Fibroblast of upper back skin (primary cell): ENCODE measurements at places on chromosomes 4 and X.

- no peak for DNase-seq
Observed at GRCh38 chr4:189355590-189355989, 585.1 kb upstream of the FRG1 start.

DNA sequence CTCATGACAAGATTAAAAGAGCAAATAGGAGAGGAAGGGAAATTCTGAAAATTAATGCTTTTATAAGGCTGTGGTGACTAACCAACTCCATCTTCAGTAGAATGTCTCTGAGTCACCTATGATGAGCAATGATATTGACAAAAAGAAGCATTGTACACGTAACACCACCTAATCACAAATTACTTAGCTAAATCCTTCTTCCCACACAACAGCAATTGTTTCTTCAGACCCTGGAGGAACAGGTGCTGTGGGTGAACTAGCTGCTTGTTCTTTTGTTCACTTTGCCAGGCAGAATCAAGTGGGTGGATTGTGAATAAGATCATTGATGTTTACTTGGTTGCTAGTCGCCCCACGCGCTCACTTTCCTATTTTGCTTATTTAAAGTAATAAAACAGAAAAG lies 315.5 kb downstream of the CAMK2D start:
- DNase-seq: peak; percentile 68

DNA sequence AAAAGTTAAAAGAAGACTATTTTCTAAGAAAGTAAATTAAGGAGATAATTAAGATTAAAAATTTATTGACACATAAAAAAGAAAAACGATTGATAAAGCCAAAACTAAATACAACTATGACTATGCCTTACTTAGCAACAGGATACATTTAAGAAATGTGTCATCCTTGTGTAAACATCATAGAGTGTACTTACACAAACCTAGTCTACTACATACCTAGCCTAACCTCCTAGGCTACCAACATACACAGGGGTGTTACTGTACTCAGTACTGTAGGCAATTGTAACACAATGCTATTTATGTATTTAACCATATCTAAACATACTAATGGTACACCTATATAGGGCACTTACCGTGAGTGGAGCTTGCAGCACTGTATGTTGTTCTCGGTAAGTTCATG lies 108.3 kb downstream of the ANXA10 start:
- DNase-seq: no peak

- no peak for DNase-seq
Observed at GRCh38 chr4:17535242-17535641, 20.3 kb downstream of the CLRN2 start.

GRCh38 chrX:15430584-15430983 lies 46.4 kb upstream of the VEGFD start:
- DNase-seq: peak; percentile 45

DNA sequence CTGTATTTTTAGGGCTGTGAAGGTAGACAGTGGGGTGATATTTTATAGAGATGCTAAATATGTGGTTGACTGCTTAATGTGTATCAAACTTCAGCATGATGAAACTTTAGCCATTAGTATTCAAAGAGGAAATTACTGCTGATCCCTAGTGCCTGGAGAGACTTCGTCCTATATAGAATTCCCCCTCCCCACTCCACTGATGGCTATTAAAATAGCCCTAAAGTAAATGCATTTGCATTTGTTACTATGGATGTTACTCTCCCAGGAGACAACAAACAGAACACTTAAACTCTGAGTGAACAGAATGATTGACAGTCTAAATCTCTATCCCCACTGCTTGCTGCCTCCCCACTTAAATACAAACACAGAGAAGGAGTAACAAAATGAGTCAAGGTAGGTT lies 39.1 kb downstream of the ADGRL3 start:
- DNase-seq: no peak

DNA sequence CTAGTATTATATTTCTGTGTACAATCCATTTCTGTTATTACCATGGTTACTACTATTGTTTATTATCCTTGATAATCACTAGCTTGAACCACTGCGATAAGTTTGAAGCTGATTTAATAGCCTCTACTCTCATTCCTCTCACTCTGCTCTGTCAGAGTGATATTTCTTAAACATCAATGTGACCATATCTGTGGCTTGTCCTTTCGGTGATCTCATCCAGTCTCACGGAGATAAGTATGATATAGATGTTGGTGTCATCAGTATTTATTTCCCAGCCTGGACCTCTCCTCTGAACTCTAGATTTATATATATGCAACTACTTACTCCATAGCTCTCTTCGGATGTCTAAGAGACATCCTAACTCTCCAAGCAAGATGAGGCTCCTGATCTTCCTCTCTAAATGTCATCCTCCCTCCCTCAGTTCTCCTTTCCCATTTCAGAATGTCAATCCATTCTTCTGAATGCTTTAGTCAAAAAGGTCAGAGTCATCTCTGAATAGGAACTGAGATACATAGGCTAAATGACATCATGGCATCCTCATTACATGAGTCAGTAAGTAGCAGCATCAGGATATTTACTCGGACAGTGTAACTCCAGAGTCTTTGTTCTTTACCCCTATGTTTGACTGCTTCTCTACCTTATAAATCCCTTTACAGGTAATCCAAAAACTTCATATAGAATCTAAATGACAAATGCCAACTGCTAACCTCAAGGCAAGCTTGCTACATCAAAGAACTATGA lies 129.5 kb downstream of the PACRGL start:
- peak; percentile 20 for DNase-seq

DNA sequence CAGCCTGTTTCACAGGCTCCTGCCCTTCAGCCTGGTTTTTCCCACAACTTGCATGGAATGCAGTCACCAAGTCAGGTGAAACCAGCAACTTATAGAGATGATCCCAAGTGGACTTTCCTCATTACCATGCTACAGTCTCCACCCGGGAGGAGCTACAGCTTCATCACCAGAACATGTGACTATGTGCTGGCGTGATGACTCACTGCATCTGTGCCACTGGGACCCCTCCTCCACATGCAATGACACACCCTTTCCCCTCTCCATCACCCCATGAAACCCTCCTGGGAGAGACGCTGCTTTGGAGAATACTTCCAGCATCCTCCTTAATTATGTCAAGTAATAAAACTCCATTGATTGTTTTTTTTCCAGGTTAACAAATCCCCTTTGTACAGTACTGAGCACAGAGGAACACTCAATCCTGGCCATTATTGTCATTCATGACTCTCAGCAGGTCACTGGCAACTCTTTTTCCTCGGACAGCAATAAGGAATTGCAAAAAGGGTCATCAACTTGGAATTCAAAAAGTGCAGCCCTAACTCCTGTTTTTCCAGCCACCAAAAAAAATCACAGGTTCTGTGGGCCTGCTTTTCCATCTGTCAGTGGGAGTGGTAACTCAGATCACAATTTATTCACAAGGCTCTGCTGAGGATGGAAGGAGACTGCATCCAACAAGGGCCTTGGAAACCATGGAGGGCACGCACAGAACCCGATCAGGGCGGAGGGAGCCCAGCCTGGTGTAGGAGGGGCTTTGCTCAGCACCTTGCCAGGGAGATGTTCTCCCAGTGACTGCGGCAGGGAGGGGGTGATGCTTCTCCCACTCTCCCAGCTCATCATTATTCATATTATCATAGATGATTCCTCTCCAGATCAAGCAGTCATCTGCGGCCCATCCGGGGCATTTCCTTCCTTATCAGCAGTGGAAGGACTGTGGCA lies 17.4 kb downstream of the QDPR start:
- DNase-seq: peak; percentile 70

GRCh38 chrX:100048156-100048555 lies 361.9 kb downstream of the PCDH19 start:
- DNase-seq: no peak

GRCh38 chrX:123588723-123589122 lies 144.1 kb downstream of the THOC2 start:
- no peak for DNase-seq

DNA sequence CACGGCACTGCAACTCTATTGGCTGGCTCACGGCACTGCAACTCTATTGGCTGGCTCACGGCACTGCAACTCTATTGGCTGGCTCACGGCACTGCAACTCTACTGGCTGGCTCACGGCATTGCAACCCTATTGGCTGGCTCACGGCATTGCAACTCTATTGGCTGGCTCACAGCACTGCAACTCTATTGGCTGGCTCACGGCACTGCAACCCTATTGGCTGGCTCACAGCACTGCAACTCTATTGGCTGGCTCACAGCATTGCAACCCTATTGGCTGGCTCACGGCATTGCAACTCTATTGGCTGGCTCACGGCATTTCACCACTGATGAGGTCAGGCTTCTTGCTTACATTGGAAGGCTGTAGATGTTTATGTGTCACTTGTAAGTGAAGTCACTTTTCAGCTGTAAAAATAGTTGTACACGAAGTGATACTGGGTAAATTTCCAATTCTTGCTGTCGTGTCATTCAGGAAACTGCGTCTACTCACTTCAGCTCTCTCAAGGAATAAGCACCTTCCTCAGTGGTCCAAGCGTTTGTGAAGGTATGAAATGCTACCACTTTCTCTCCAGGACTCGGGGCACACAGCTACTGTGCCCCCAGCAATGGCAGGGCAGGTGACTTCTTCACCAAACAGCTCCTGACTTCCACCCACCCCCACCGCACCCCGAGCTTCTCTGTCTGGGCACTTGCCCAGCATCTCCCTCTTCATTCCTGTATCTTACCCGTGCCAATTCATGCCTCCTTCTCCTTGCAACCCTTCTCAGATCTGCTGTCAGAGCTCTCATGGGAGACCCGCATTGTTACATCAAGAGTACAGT lies 141.3 kb downstream of the AFAP1 start:
- no peak for DNase-seq

DNA sequence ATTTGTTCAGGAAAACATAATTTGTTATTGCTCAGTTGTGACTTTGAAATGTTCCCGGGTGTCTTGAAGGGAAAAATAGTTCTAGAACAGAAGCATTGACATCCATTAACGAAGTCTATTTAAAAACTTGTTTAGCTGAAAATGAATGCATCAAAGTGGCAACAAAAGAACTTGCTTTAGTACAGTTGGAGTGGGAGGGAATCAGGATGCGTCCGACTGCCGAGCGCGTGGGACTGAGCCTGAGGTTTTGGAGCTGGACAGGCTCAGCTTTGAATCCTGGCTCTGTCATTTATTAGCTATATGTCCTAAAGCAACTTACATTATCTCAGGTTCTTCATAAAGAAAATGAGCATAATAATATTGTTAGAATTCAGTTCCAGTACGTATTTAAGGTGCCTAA lies 9.0 kb upstream of the ERVMER34-1 start:
- DNase-seq: no peak

DNA sequence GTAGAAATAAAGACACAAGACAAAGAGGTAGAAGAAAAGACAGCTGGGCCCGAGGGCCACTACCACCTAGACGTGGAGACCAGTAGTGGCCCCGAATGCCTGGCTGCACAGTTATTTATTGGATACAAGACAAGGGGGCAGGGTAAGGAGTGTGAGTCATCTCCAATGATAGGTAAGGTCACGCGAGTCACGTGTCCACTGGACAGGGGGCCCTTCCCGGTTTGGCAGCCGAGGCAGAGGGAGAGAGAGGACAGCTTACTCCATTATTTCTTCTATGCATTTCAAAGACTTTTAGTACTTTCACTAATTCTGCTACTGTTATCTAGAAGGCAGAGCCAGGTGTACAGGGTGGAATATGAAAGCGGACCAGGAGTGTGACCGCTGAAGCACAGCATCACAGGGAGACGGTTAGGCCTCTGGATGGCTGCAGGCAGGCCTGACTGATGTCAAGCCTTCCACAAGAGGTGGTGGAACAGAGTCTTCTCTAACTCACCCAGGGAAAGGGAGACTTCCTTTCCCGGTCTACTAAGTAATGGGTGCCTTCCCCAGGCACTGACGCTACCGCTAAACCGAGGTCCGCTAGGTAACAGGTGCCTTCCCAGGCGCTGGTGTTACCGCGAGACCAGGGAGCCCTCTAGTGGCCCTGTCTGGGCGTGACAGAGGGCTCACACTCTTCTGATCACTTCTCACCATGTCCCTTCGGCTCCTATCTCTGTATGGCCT lies 44.9 kb downstream of the ZBTB49 start:
- peak; percentile 24 for DNase-seq

GRCh38 chr4:174316546-174316945 lies 32.8 kb downstream of the CEP44 start:
- no peak for DNase-seq

DNA sequence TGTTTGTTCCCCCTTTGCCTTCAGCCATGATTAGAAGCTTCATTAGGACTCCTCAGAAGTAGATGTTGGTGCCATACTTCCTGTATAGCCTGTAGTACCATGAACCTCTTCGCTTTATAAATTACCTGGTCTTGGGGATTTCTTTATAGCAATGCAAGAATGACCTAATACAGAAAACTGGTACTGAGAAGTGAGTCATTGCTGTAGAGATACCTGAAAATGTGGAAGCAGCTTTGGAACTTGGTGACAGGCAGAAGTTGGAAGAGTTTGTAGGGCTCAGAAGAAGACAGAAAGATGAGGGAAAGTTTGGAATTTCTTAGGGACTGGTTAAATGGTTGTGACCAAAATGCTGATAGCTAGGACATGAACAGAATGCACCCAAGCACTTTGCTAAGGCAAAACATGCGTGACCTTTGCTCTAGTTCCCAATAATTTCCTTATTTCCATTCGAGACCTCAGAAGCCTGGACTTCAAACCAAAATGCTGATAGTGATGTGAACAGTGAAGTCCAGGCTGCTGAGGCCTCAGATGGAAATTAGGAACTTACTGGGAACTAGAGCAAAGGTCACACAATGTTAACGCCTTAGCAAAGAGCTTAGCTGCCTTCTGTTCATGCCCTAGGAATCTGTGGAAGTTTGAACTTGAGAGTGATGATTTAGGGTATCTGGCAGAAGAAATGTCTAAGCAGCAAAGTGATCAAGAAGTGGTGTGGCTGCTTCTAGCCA lies 3.0 kb upstream of the USP46 start:
- no peak for DNase-seq

- DNase-seq: no peak
Observed at GRCh38 chrX:139883984-139884383, 48.9 kb downstream of the ATP11C start.

GRCh38 chrX:44312421-44312820 lies 31.1 kb downstream of the EFHC2 start:
- no peak for DNase-seq

- DNase-seq: peak; percentile 94
Observed at GRCh38 chr4:145299380-145300076, 119.1 kb upstream of the OTUD4 start.

- DNase-seq: no peak
Observed at GRCh38 chr4:64121803-64122202, 287.4 kb downstream of the TECRL start.

DNA sequence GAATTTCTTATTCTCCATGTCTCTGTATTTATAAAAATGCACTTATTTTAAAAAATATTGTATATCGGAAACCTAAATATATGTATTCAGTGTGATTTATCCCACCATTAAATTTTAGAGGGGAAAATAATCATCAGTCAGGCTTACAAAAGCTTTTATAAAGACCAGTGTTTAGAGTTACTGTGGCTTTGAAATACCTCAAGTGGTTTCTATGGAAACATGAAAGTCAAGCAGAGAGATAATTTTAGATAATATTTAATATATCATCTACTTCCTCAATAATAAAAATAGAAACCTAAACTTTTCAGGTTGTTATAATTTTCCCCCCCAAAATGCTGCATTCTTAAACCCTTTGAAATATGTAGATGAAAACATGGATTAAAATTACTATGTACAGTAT lies 332.9 kb upstream of the PITX2 start:
- no peak for DNase-seq
